ENCODE measurements at places on chromosomes 7 and 10.

GRCh38 chr7:106064771-106065574, 47.1 kb downstream of the SYPL1 start:
- DNase-seq: no peak

GRCh38 chr10:68301790-68302502, 29.9 kb upstream of the HNRNPH3 start:
- DNase-seq: peak; percentile 50

DNA sequence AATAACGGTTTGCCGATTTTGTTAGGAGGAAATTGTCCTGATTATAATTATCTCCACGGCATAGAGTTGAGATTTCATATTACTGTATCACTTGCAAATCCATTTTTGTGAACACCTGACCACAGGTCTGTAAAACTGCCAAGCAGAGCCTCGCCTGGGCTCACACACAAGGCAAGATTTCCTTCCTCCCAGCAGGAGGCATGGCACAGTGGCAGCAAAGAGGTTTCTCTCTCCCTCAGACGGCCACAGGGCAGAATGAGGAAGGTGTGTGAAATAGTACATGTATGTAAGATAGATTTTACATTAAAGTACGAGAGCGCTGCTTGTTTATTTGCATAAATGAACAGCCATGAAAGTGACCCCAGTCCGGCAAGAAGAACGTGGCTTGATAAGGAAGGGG, 130.1 kb downstream of the CELF2 start:
- no peak for DNase-seq

- no peak for DNase-seq
Observed at GRCh38 chr7:155169498-155170065, 99.5 kb downstream of the HTR5A start.

GRCh38 chr10:64079341-64079740, 558.1 kb downstream of the REEP3 start:
- no peak for DNase-seq

DNA sequence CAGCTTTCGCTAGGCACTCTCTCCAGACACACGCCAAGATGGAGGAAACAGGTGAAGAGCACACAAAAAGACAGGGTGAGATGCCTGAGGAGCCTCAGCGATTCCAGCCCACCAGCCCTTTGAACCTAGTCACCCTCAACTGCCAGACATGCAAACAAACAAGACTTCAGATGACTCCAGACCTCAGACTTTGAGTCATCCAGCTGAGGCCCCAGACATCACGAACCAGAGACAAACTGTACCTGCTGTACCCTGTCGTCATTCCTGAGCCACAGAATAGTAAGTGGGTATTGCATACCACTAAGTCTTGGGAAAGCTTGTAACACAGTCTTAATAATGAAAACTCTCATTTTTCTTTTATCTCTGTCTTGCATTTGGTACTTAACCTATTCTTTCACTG, 126.6 kb upstream of the LSM8 start:
- DNase-seq: no peak

DNA sequence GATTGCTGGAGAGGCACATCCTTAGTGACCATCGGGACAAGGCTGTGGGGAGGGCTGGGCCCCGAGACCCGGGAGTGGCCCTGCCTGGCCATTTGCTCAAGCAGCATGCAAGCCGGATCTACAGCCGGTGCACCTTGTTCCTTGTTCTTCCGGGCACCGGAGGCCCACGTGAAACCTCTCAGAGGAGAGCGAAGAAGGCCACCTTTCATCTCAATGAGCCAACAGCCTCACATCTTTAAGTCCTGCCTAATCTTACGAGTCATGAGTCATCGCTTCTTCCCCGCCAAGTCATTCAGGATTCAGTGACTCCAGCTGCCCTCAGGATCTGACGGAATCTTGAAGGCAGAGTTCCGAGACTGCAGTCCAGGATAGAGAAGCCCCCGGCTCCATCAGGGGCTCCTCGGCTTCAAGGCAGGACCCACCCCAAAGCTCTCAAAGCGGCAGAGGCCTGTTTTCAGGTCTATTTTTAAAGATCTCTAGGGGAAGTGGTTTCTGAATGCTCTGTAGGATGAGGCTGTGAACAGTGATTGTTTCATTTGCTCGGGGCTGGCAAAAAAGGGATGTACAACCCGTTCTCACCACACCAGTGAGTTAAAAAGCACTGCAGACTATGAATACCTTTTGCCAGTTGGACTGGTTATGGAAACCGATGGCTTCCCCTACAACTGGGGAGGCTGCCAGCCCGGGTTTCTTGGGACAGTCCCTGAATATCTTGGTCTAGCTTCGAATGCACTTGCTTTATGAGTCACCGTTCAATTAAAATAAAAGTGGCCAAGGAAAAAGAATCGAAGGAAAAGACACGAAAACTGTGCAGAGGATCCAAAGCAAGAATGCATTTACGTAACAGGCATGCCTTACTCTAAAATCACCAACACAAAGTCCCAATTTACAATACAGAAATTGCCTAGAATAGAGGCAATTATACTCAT, 57.2 kb upstream of the ECHDC3 start:
- DNase-seq: peak; percentile 83

DNA sequence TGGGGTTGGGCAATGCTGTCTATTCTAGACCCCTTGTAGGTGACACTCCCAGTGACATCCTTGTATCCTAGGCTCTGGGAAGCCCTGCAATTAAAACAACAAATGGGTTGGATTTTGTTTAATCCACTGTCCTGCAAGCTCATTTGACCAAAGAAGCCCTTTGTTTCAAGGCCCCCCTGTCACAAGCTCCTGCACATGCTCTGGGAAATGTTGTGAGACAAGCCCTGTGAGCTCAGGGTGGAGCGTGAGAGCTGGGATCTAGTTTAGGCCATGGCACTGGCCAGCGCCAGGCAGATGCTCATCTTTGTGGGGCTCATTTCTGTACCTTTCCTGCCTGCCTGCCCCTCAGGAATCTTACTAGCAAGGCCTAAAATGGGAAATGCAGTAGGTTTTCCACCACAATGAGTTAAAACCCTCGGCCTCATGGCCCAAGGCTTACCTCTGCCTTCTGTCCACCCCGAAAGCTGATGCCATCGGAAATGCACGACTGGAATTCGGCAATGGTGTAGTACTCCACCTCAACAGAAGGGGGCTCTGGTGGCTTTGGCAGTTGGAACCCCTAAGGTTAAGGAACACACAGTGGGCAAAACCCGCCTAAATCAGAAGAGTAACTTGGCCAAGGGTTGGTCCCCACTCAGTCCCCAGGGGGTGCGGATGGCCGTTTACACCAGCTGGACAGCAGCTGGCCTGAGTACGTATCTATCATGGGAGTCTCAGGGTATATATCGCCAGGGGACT, 112.0 kb downstream of the NEURL1 start:
- DNase-seq: peak; percentile 52

GRCh38 chr10:35909121-35909720, 267.1 kb upstream of the FZD8 start:
- DNase-seq: no peak

DNA sequence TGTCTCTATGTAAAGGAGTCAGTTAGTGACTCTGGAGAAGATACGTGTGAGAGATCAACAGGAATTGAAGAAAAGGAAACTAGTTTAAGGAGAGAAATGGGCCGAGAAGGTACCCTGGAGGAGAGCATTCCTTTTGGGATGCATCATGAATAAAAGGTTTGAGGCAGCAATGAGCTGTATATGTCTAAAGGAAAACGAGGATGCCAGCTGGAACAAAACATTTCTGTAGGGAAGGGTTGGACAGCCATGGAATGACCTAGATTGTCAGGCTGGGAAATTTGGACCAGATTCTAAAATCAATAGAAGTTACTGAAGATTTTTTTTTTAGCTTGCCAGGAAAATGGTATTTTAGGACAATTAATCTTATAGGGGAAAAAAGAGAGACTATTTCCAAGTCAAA, 17.2 kb upstream of the MPP7 start:
- no peak for DNase-seq

- DNase-seq: no peak
Observed at GRCh38 chr10:32939296-32940111, 18.5 kb downstream of the ITGB1 start.

DNA sequence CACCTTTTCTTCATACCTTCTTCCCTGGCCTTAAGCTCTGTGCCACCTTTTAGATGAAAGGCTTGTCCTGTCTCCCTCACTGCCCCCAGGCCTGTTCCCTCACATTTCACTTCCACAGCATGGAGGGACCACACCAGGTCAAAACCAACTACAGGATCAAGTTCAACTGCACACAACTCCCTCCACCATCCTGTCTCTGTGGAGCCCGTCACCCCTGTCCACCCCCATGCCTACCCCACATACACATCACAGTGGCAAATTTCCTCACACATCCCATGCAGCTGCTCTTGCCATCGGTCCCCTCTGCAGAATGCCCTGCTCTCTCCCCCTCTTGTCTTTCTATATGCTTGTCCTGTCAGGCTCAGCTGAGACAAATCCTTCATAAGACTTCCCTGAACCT, 154.1 kb downstream of the USP6NL start:
- no peak for DNase-seq

- no peak for DNase-seq
Observed at GRCh38 chr10:28947171-28947570, 269.9 kb downstream of the BAMBI start.

GRCh38 chr10:124798364-124798763, 3.3 kb upstream of the ABRAXAS2 start:
- peak; percentile 16 for DNase-seq

- DNase-seq: no peak
Observed at GRCh38 chr10:89916468-89917215, 215.3 kb downstream of the KIF20B start.

GRCh38 chr10:8588135-8588534, 533.6 kb downstream of the GATA3 start:
- DNase-seq: no peak

DNA sequence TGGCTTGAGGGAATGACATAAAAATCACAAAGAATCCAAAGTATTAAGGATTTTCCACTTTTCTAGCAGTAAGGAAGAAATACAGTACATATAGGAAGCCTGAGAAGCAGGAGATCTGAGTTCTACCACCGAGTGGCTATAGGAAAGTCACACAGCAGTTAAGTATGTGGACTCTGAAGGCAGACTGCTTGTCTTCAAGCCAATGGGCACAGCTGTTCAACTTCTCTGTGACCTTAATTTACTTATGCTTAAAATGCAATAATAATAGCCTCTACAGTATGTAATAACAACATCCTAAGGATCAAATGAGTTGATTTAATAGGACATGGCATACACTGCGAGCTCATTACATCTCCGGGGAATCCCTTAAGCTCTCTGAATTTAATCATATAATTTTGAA, 68.0 kb downstream of the CTTNBP2 start:
- no peak for DNase-seq

GRCh38 chr7:96823274-96823673, 113.6 kb upstream of the SEM1 start:
- DNase-seq: no peak

DNA sequence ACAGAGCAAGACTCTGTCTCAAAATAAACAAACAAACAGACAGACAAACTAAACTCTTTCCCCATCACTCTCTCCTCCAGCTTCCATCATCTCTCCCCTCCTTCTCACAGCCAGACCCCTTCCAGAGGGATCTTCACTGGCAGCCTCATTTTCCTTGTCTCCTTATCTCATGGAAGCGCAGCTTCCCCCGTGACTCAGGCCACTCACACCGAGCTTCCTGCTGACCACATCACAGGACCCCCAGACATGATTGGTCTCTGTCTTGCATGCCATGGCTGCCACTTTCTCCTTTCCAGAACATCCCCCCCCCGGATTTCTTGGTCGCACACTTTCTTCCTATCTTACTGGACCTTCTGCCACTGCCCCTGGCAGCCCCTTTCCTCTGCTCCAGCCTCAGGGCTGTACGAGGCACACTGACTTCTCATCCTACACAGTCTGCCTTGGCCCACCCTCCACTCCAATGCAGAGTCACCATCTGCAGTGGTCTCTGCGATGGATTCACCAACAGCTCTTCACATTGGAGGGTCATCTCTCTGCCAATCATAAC, 4.9 kb upstream of the INSIG1 start:
- no peak for DNase-seq

- DNase-seq: no peak
Observed at GRCh38 chr10:34956756-34957155, 133.4 kb downstream of the CUL2 start.

- DNase-seq: peak; percentile 57
Observed at GRCh38 chr7:32206987-32207386, 136.8 kb upstream of the PDE1C start.

GRCh38 chr7:22860784-22861482, 38.3 kb upstream of the TOMM7 start:
- peak; percentile 60 for DNase-seq

DNA sequence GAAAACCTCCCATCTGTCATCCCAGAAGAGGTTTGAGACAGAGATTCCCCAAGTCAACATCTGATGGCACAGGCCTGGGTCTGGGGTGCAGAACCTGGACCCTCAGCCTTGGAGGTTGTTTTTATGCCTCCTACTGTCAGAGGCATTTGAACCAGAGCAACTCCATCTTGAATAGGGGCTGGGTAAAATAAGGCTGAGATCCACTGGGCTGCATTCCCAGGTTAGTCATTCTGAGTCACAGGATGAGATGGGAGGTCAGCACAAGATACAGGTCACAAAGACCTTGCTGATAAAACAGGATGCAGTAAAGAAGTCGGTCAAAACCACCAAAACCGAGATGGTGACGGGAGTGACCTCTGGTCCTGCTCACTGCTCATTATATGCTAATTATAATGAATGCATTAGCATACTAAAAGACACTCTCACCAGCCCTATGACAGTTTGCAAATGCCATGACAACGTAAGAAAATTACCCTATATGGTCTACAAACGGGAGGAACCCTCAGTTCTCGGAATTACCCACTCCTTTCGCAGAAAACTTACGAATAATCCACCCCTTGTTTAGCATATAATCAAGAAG, 92.0 kb downstream of the ITGA8 start:
- DNase-seq: peak; percentile 39

DNA sequence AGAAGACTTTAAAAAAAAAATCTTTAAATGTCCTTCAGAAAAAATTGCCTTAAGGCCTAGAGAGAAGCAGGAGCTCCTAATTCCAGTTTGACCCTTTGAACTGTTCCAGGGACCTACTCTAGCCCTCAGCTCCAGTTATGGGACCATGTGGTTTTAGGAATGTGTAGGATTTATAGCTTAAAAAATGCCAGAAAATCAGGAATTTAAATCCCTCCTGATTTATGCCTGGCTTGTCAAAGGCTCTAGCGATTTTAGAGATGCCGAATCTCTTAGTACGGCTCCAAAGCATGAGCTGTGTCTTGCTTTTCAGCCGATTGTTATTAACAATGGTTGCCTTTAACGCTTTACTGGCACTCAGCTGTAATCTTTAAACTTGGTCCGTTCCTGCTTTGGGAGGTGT, 130.6 kb upstream of the NPVF start:
- no peak for DNase-seq

- no peak for DNase-seq
Observed at GRCh38 chr10:10687751-10688150, 329.9 kb upstream of the CELF2 start.

DNA sequence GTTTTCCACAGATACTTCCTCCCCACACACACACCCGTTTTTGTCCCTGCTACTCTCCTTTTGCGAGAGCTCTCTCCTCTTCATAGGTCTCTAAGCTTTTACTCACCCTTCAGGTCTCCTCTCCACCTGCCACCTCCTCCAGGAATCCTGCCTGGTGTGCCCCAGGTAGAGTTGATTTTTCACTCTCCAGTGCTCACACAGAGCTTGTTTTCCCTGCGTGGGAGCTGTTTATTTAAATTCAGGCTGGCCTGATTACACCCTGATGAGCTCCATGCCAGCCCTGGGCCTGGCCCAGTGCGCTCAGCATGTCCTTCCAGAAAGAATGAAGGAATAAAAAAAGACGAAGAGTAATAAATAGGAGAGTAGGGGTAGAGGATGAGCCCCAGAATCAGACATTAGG, 7.5 kb upstream of the CLDN4 start:
- DNase-seq: peak; percentile 5

GRCh38 chr10:32938554-32939061, 19.4 kb downstream of the ITGB1 start:
- DNase-seq: peak; percentile 14

All from K562 (cell line).